NCI-H748 treated with DMSO at 0.1 percent for 48 hours (cell line): ENCODE measurements at places on chromosomes 2 and 18.
A peak's percentile ranks its signal among the peaks of the same experiment; 100 is the strongest.

DNA sequence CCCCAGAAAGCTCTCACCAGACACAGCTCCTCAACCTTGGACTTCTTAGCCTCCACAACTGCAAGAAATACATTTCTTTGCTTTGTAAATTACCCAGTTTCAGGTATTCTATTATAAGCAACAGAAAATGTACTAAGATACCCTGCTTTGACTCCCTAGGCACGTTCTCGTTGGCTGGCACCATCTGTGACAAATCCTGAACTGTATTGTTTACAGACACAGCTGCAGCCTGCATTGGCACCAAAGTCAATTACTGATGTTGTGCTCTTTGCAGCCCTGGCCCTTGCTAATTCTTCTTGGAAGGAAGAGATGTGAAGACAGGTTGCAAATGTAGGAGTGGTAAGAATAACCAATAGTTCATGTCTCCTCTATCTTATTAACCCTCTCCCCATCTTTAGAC, 72.7 kb upstream of the FAM136A start:
- no peak for DNase-seq

DNA sequence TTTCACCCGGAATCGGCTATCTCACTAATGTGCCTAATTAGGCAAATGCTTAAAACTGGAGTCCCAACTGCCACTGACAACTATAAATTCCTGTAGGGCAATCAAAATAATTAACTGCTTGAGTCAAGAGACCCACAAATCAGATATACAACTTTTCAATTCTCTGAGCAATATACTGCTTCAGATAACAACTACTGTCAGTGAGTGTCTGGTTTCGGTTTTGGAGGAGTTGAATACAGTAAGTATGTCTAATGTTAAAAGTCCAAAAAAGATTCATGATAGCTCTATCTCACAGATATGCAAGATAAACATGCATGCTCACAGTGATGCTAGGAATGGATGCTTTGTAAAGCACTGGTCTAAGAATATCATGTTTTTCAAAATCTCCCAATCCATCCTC, 283.3 kb downstream of the NRXN1 start:
- DNase-seq = no peak

- no peak for DNase-seq
Measured at GRCh38 chr18:3328532-3328931, 66.6 kb downstream of the MYL12B start.

DNA sequence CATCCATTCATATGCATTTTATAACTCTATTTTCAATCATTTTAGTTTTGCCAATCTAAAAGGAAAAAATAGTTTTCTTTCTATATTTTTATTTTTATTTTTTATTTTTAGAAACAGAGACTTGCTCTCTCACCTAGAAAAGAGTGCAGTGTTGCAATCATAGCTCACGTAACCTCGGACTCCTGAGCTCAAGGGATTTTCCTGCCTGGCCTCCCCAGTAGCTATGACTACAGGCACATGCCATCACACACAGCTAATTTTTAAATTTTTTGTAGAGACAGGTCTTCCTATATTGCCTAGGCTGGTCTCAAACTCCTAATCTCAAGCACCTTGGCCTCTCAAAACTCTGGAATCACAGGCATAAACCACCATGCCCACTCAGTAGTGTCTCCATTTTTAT, 125.5 kb upstream of the XIRP2 start:
- no peak for DNase-seq

DNA sequence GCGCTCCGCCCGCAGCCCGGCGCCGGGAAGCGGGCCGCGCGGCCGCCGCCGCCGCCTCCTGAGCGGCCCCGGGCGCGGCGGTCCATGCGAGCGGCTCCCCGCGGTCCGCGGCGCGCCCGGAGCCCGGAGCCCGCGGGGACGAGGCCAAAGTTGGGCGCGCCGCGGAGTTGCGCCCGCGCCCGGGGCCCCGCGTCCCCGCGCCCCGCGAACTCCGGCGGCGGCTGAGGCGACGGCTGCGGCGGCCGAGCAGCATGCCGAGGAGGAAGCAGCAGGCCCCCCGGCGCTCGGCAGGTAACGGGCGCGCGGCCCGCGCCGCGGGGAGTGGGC, 992 bp downstream of the TSHZ1 start:
- no peak for DNase-seq

DNA sequence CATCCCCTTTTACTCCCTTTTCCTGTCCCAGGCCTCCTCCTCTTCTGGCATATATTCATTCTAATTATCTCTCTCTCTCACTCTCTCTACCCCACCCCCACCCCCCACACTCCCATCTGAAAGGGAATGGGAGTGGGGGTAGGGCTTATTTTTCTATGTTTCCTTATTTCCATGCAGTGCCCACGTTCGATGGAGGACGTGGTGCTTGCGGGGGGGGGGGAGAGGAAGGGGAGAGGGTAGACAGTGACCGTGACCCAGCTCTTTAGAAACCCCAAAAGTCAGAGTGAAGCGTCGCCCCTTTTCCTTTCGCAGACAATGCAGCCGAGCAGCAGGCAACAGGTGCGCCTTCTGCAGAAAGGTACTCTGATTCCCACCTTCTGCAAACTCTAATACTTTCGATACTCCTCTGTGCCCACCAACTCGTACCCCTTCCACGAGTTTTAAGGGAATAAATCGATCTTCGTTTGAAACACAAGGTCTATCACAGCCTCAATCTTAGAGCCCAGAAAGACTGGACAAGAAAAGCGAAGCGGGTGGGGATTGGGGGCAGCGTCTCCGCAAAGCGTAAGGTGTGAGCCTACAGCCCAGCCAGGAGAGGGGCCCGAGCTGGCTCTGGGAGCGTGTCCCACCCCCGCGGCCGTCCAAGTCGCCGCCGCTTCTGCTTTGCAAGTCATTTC, 891 bp upstream of the NR4A2 start:
- DNase-seq = peak; percentile 21

DNA sequence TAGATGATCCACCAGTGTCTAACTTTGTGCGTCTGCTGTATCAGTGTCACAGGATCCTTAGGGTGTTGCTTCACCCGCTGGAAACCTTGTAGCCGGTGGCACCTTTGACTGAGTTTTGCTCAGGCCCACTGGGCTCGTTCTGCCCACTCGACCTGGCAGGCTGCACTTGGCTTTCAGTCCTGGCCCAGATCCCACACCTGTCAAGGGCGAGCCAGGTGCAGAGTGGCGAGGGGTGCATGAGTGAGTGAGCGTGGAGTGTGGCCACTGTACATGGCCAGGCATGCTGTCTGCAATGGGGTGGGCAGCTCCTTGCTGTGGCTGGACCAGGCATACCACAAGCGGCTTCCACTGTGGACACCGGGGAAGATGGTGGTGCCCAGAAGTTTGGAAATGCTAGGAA, 179.0 kb downstream of the FAM210A start:
- DNase-seq = no peak

DNA sequence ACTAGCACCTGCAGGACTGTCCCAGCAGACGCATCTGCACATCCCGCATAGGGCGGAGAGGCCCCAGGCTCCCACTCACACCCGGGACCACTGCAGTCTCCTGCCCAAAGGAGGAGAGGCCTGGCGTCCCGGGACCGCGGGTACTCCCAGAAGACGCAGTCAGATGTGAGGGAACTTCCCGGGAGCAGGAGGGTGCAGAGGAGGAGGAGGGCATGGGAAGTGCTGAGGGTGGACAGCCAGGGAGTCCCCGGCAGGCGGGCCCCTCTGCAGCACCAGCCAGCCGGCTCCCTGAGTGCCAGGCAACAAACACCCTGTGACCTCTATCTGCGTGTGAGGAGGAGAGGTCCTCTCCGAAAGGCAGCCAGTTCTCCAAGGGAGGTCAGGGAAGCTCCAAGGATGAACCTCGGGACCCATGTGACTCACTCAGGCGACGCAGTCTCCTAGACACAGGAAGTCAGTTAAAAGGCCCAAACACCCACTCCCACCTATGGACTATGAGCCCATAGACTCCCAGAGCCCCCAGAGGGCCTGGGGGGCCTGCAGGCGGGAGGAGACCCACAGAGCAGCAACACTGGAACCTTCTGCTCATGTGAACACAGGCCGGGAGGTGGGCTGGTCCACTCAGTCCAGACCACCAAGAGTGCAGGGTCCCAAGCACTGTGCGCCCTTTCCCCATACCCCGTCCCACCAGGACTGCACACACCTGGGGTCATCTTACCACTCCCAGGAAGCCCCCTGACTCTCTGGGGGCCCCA, 4.2 kb downstream of the PXDN start:
- no peak for DNase-seq

DNA sequence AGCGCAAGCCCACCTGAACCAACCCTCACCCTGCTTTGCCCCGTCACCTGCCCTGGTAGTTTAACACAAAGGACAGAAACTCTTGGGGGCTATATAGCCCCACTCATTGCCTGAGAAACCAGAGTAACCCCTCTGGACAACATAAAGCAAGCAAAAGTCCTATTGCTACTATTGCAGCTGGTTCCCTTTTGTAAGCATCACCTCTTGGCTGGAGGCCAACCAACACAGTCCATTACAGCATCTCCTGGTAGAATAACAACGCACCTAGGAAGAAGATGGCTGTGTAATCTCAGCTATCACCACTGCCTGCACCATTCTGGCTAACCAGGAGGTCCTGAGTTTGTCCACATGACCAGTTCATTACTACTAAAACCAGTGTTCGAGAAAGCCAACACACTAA, 36.4 kb downstream of the FLACC1 start:
- no peak for DNase-seq

DNA sequence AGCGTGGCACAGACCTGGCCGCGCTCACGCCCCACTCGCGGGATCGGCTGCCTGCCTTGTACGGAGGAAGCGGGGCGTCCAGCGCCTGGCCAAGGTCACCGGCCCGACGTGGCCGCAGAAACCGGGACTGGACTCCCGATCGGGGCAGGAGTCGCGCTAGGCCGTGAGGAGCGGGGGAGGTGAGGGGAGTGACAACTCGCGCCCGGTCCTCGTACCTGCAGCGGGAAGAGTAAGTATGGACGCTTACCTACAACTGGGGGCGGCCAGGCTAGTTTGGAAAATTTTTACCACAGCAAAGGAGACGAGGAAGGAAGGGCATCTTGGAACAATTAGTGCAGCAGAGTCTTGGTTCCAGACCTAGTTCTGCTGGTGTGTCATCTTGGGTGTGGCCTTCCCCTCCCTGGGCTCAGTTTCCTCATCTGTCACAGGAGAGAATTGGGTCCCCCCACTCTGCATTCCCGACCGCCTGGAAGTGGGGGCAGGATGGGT, 693 bp downstream of the UBE2F start:
- DNase-seq = no peak

- no peak for DNase-seq
Measured at GRCh38 chr2:128695646-128696220, 377.1 kb upstream of the HS6ST1 start.

- DNase-seq = no peak
Measured at GRCh38 chr2:190119257-190119656, 56.7 kb upstream of the MSTN start.

DNA sequence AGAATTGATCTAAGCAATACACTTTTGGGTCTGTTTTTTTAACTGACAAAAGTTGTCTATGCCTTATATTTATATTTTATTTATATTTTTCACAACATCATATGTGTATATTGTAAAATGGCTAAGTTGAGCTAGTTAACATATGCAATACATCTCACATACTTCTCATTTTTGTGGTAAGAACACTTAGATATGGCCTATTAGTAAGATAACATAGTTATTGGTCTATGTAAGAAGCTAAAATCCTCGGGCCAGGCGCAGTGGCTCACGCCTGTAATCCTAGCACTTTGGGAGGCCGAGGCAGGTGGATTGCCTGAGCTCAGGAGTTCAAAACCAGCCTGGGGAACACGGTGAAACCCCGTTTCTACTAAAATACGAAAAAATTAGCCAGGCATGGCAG, 275.6 kb upstream of the ID2 start:
- DNase-seq = no peak

DNA sequence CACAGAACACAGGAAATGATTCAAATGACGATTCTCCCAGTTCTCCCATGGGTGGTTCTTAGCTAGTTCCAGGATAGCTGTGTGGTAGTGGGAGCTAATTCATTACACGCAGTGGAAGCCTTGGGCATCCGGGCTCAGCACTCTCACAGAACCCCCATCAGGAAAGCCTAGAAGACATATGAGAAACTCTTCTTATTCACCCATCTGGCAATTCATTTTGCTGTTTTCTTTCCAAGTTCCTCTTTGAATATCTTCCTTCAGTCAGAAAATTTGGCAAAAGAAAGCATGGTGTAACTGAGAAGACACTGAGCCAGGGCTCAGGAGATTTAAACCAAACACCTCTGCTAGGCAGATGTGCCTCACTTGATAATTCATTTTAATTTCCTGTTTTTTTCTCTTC, 85.2 kb upstream of the FN1 start:
- DNase-seq = no peak

DNA sequence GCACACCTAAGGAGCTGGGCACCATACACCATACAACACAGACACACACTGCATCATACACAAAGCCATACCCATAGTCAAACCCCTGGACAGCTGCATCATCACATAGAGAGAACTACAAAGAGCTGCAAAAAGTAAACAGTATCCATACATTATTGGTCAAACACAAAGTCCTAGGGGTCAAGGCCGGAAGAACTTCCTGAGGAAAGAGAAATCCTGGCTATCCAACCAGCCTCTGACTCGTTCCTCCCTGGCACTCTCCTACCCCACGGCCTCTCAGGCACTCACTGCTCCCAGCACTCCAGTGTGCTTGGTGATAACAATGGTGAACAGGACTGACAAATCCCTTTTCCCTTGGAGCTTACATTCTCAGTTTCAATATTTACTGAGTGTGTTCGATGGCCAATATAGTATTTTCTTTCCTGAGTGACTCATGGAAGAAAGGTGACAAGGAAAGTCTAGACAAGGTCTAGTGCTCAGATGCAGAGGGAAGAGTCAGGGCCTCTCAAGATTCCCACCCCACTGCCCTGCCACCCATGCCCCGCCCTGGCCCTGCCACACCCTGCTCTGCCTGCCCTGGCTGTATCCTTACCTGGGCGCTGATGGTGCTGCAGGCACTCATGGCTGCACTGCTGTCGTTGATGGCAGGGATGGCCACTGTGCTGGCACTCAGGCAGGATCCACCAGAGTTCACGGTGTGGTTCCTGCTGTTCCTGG, 3.4 kb downstream of the CFAP65 start:
- no peak for DNase-seq

GRCh38 chr2:191012845-191013681, 908 bp downstream of the STAT1 start:
- no peak for DNase-seq

DNA sequence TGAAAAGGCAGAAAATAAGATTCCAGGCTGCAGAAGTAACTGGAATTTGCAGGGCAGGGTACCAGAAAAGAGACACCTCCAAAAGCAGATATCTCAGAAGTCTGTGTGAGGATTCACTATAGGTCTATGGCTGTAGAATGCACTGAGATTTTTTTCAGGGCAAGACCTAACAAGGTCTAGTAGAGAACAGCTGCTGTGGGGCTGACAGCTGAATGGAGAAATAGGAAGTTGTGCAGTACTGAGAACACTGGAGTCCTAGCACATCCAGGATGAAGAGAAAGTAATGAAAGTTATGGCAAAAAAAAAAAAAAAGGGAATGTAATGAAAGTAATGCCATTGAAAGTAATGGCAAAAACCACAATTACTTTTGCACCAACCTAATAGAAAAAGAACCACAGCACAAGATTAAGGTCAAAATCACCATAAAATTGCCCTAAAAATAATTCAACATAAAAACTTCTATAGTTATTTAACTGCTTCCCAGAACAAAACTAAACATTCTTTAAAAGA, 57.3 kb downstream of the CPO start:
- no peak for DNase-seq

- DNase-seq = no peak
Measured at GRCh38 chr18:37538526-37539205, 26.9 kb downstream of the CELF4 start.
